ENCODE measurements at places on chromosomes 6 and 20.
A peak's percentile ranks its signal among the peaks of the same experiment; 100 is the strongest.

DNA sequence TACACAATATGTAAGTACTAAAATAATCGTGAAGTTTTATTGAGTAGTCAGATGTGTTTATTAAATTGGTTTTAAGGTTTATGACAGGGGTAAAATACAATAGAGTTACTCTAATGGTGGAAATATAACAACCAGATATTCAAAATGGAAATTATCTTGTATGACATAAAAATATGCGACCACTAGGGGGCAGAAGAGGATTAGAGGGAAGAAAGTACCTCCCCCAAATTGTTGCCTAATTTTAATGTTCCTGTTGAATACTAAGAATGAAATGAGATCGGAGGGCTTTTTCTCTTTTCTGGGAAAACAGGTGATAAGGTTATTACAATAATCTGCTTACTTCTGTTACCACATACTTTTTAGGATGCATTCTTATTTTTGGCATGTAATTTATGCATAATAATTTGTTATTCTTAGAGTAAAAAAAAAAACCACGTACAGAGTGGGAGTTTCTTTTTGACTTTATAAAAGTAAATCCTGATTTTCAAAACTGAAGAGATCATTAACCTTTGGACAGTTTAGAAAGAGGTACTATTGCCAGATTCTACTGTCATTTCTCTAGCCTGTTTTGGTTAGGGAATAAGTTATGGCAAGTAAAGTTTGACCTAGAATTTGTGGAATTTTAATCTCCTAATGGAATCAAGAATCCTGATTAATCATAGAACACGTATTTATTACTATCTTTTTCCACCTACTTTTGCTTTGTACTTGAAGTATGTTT is 159.2 kb downstream of the CD109 start:
- DNase-seq = peak; percentile 8

GRCh38 chr6:166598441-166599138 is 12.1 kb upstream of the RAMACL start:
- DNase-seq = no peak

- no peak for DNase-seq
Measured at GRCh38 chr6:39752835-39753724, 27.9 kb upstream of the KIF6 start.

DNA sequence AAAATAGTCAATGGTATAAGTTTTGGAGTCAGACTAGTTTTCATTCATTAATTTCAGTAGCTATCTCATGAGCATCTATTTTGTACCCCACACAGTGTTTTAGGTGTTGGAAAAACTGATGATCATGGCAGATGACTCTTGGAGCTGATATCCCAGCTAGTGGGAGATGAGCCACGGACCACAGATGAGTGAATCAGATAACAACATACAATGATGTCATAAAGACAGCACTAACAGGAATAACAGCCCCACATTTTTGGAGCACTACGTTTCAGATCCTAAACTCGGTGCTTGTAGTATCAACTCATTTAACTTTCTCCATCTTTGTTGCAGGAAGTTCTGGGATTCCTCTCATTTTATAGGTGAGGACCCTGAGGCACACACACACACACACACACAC is 67.8 kb upstream of the EDN3 start:
- DNase-seq = no peak

DNA sequence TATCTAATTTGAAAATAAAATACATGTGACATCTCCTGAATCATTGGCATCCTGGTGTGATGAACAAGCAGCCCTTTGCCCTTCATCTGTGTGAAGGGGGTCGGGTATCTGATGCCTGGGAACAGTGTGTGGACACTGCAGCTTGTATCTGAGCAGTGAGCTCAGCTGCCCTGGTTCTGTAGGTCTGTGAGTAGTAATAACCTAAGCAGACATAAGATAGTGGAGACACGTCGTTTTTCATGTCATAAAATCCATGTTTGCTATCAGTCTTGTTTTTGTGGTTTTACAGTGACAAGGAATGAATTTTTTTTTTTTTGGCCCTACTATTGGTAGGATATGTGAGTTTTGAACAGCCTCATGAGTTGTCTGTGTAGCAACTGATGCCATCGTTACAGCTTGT is 133.0 kb downstream of the JARID2 start:
- no peak for DNase-seq

- no peak for DNase-seq
Measured at GRCh38 chr6:127219869-127220268, 46.8 kb upstream of the RNF146 start.
